ENCODE measurements at places on chromosomes 13 and 19.
A peak's percentile ranks its signal among the peaks of the same experiment; 100 is the strongest.

- DNase-seq = peak; percentile 32
These were observed 124.2 kb downstream of the TBC1D4 start for GRCh38 chr13:75357576-75358289.

- DNase-seq = no peak
These were observed 22.2 kb downstream of the SOHLH2 start for GRCh38 chr13:36192166-36192565.

GRCh38 chr13:80086304-80086721 is 254.6 kb downstream of the SPRY2 start:
- no peak for DNase-seq

GRCh38 chr13:108263621-108264355 is 5.7 kb upstream of the TNFSF13B start:
- no peak for DNase-seq

GRCh38 chr19:3451451-3451866 is 28.9 kb downstream of the SMIM24 start:
- DNase-seq = no peak

DNA sequence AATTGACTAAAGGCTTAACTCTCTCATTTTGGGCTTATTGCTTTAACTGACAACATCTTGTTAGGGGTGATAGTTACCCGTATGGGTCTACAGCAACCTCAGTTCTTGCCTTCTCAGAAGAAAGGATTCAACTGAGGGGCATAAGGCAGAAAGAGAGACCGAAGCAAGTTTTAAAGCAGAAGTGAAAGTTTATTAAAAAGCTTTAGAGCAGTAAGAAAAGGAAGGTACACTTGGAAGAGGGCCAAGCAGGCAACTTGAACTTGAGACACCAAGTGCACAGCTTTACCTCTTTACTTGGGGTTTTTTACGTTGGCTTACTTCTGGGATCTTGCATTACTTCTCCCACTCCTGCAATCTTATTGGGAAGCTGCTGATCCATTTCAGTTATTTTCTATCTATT is 246.9 kb upstream of the PRR20A start:
- DNase-seq = no peak

- DNase-seq = no peak
These were observed 516 bp downstream of the ZNF175 start for GRCh38 chr19:51571599-51571998.

DNA sequence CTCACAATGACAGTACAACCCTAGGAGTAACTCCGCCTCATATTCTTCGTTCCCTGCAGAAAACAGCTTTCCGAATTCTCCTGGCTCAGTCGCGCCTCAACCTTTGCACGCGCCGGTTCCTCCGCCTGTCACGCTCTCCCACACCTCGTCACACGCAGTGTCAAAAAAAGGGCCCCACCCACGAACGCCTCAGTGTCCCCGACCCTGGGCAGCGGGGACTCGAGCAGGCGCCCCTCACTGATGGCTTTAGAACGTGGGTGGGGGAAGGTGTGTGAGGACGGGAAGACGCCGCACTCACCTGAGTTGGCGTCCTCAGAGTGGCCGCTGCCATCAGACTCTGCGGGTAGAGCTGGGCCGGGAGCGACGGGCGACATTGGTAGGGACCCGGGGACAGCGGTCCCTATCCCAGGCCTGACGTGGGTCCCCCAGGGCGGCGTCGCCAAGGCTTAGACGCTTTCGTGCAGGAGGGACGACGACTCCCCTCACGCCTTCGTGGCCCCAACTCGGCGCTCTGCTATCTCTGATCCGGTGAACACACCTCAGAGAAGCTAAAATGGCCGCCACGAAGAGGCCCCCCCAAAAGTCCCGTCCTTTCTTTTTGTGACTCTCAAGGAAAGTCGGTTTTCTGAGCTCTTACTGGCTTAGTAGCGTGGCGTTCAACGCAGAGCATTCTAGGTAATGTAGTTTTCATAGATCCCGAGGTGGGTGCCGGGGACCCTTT is at the start of gene ZNF154:
ZNF154 (minus strand) TSS at position 564 of the 721 bp plus-strand sequence; CDS start at position 331, 233 bp downstream.
- DNase-seq = peak; percentile 47

DNA sequence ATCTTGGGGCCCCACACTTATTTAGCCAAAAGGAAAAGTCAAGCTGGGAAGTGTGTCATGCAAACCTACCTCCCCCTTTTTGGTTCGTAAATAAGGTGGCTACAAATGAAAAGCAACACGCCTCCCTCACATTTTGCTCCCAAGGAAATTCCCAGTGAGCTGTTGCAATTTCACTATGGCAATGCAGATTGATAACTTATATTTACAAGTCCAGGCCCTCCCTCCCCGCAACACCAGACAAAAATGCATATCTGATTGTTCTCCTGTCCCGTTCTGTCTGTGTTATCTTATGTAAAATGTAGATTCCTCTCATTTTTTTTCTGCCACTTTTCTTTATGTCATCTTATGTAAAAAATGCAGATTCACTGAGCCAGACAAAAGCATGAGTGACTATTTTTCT is 1305.3 kb downstream of the SLITRK5 start:
- DNase-seq = no peak

DNA sequence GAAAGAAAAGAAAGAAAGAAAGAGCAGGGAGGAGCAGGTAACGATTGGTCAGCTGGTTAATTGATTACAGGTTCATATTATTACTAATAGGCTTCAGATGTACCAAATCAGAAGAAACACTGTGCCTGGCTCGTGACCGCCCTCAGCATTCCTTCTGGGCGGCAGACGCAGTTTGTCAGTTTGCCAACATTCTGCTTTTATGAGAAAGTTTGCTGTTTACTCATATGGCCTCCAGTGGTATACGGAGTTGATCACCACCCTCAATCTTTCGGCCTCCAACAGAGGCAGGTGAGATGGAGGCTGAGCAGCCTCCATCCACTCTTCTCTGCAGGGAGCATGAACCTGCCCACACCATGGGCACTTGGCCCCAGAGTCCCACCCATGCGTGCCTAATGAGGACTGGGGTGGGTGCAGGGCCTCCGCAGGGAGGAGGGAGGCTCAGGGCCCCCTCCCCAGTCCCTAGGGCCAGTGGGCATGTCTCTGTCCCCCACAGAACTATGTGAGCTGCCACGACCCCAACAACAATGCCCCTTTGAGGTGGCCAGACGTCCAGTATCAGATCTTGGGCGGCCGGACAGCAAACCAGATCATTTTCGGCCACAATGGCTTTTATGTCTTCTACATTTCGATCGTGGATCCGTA is 8.8 kb downstream of the PRR22 start:
- no peak for DNase-seq

DNA sequence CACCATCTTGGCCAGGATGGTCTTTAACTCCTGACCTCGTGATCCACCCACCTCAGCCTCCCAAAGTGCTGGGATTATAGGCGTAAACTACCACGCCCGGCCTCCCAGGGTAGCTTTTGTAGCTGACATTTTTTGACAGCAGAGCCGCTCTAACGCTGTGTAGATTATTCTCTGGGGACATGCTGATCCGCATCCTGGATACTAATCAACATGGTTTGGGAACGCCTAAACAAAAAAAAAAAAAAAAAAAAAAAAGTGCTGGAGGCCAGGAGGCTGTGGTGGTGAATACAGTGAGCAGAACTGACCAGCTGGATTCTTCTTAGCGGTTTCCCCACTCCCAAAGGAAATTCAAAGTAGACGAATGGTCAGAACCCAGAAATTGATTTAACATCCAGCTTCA is 5.1 kb downstream of the LONP1 start:
- DNase-seq = no peak

GRCh38 chr13:41554180-41554579 is 96.8 kb downstream of the RGCC start:
- DNase-seq = no peak

All from brain pericyte (primary cell).